Stimulated activated CD4-positive, alpha-beta T cell treated with anti-CD3 and anti-CD28 coated beads, Interleukin-1b, Interleukin-23, amount 100 ng/mL, for 1 hour (primary cell): ENCODE measurements at places on chromosomes 1 and 21.

- no peak for DNase-seq
Measured at GRCh38 chr1:109482242-109482641, 1.5 kb upstream of the ATXN7L2 start.

GRCh38 chr1:25361901-25362300, 23.8 kb downstream of the TMEM50A start:
- no peak for DNase-seq

DNA sequence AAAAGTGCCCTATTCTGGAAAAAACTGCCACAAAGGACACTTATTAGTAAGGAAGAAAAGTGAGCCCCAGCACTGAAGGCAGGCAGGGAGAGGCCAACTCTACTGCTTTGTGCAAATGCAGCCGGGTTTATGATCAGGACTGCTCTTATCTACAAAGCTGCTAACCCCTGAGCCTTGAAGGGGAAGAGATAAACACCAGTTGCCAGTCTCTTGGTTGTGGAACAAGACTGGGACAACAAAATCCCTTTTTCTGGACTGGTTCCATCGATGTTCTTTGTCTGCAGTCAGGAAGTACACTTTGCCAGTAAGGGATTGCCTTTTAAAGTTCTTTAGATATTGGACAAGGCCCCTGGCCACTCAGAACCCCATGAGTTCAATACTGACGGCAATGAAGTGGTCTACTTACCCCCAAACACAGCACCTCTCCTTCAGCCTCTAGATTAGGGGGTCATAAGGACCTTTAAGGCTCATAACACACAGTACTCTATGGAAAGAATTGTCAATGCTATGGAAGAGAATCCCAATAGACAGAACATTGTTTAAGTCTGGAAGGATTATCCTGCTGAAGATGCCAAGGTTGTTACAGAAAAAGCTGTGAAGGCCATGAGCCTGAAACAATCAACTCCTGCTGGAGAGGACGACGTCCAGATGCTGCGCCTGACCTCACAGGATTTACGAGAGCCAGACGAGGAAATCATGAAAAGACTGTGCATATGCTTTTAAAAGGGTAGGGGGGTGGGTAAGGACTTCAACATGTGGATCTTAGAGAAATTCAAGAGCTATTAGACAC, 43.6 kb downstream of the GNB1 start:
- DNase-seq, result no peak

DNA sequence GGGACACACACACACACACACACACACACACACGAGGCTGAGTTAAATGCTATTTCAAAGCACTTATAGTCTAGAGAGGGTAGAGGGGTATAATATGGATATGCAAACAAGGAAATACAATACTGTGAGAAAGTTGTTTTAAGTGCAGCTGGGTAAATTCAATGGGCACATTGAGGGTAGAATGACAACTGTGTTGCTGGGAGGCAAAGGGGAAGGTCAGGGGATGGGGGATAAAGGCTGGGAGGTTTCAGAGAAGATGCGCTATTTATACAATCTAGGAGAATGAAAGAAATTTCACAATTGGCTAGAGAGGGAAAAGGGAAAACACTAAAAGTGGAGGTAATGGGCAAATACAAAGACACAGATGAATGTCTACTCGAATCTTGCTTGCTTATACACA, 19.4 kb downstream of the EXTL2 start:
- no peak for DNase-seq

DNA sequence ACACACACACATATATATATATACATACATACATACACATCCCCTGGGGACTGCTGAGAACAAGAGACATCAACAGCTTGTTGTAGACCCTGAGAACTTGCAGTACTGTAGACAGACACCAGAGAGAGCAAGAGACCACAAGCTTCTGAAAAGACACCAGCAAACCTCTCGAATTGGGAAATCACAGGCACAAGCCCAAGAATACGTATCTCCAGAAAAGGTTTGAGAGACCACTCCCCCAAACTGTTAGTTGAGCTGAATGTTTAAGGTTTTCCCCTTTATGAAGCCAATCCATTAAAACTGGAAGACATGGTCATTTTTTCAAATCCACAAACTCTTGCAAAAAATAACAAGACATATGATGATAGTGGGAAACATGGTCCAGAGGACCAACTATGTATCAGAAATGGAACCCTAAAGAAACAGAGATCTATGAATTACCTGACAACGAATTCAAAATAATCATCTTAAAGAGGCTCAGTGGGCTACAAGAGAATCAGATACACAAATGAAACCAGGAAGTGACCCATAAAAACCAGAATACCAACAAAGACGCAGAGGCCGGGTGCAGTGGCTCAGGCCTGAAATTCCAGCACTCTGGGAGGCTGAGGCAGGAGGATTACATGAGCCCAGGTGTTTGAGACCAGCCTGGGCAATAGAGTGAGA, 45.1 kb downstream of the SLC2A1 start:
- DNase-seq, result no peak

DNA sequence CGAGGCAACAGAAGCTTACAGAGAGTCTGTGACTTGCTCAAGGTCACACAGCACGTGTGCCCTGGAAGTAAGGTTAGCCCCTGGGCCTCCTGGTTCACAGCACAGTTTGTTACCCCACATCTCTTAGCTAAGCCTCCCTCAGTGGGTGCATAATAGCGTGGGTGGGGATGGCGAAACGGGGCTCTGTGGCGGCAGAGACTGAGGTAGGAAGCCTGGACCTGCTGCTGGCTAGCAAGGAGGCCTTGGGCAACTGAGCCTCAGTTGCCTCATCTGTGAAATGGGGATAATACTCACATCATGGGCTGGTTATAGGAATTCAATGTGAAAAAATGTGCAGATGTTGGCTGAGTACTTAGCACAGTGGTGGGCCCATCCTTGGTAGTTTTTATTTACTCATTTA, 596 bp downstream of the PADI4 start:
- no peak for DNase-seq

DNA sequence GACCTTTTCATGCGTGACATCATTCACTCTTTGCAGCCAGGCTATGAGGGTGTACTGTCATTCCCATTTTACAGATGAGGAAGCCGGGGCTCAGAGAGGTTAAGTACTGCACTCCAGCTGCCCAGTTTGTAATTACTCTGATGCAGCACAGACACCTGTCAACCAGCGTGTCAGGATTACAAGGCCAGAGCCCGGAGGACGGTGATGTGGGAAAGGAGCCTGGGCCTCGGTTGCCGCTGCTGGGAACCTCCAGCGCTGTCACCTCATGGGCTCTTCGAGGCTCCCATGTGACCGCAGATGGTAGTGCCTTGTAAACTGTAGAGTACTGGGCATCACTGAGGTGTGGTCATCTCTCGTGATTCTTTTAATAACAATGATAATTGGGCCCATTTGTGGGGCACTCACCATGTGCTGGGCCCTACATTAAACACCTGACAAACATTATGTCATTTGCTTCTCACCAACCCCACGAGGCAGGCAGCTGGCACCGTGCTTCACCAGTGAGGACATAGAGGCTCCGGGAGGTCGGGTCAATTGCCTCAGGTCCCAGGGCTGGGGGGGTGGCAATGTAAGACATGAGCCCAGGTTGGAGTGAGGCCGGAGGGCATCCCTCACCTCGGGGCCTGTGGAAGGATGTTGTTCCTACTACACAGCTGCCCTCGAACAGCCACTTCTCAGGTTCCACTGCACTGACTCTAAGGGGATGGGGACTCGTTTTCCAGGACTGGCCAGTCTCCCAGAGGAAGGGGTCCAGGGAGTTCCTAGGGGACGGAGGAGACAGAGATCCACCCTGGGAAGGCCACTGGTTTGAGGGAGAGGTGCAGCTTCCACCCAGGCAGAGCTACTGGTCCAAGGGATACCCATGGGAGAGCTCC, 42.8 kb upstream of the PADI1 start:
- no peak for DNase-seq

- DNase-seq, result no peak
Measured at GRCh38 chr1:55474168-55474786, 259.1 kb upstream of the USP24 start.
